HFFc6 (cell line): ENCODE measurements at places on chromosomes 6 and 20. TPM values are rescaled to one million over a fixed set of nuclear protein-coding genes. Genes with fewer than 3 reads are reported as not detected.
A peak's percentile ranks its signal among the peaks of the same experiment; 100 is the strongest.

BACH2 gene
- not detected in 3 replicates for total RNA-seq

MMP24 gene
- 0.58 to 0.90 TPM (median 0.69 TPM) in 3 replicates for total RNA-seq

GPLD1 gene
- total RNA-seq, result 0.37 to 0.42 TPM (median 0.39 TPM) in 3 replicates

ZDHHC14 gene
- 5.0 to 7.3 TPM (median 5.2 TPM) in 3 replicates for total RNA-seq

SAMD5 gene
- 0.26 TPM in 1 of 2 replicates, not detected in the other for total RNA-seq

SAPCD1 gene
- 1.2 to 1.7 TPM (median 1.4 TPM) in 3 replicates for total RNA-seq

DNA sequence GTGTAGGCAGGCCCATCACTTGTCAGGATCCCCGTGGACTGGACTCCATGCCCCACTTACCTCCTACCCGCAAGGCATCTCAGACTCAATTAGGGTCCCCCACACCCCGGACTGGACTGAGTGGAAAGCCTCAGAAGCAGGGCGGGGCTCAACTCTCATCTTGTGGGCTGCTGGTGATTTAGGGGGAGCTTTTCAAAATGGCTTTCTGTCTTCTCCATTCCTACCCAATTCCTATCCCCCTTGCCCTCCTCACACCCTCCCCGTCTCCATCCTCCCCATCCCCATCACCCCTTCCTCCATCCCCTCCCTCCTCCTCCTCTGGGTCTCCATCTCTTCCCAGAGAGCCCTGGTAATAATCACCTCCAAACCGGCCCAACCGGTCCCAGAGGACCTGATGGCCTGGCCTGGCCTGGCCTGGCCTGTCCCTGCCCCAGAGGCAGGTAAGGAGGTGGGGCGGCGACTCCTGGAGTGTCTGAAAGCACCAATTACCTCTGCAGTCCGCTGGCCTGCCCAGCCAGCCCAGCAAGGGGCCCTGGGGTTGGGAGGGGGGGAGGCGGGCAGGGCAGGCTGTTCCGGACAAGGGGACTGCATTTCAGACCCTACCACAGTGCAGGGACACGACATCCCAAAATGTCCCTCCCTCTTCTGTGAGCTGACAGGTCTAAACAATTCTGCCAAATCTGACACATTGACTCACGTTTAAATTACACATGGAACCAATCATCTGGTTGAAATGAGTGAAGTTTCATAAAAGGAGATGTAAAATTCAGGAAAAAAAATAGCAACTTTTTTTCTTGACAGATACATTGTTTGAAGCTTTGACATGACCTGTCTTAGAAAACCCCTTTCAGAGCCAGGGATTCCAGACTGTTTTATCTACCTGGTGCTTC, 24.8 kb downstream of the MAFB start:
- DNase-seq, result no peak

- no peak for DNase-seq
Observed at GRCh38 chr6:168563656-168564055, 122.7 kb downstream of the SMOC2 start.

GRCh38 chr20:54172856-54173652, 732 bp downstream of the CYP24A1 start:
- DNase-seq, result no peak

DNA sequence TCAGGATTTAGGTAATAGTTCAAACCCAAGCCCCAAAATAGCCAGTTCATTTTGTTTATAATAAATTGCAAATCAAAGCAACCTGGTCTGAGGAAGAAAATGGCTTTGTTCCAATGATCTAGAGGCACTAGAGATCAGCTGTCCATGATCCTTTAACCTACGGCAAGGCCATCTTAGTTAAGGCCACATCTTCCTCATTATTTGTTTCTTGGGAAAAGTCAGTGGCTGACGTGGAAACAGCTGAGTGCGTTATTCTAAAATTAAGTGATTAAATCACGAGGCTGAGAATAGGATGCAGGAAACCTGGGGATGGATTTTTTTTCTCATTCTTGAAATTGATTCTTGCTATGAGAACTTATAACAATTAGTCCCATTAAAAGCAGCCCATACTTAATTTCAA, 10.1 kb upstream of the TENT5A start:
- no peak for DNase-seq

DNA sequence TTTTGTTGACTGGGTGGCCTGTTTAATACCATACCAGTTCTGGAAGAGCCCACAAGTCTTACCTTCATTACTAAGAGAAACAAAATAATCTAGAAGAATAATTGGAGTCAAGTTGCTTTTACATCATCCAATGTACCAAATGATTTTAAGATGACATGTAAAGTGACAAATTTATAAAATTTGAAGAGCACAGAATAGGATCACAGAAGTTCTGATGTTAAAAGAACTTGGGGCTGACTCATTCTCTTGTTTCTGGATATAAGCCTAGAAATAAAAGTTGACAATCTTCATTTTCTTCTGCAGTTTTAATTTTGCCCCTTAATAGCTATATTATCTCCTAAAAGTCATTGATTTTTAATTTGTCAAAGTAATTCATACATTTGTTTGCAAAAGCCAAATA, 317.5 kb upstream of the MARCKS start:
- DNase-seq, result no peak

- DNase-seq, result no peak
Observed at GRCh38 chr6:84066536-84066935, 33.0 kb downstream of the MRAP2 start.

DNA sequence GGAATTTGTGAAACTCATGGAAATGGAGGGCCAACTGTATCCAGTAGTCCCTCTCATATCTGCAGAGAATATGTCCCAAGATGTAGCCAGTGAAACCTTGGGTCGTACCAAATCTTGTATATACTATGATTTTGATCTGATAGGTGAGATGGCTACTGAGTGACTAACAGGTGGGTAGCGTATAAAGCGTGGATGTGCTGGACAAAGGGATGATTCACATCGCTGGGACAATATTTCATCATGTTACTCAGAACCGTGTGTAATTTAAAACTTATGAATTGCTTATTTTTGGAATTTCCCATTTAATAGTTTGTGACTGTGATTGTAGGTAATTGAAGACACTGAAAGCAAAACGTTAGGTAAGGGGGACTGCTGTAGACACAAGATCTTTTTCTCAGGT, 144.1 kb downstream of the SMAP1 start:
- DNase-seq, result peak; percentile 6

- peak; percentile 98 for DNase-seq
Observed at GRCh38 chr6:26322645-26323482, 42.1 kb upstream of the BTN3A2 start.

DNA sequence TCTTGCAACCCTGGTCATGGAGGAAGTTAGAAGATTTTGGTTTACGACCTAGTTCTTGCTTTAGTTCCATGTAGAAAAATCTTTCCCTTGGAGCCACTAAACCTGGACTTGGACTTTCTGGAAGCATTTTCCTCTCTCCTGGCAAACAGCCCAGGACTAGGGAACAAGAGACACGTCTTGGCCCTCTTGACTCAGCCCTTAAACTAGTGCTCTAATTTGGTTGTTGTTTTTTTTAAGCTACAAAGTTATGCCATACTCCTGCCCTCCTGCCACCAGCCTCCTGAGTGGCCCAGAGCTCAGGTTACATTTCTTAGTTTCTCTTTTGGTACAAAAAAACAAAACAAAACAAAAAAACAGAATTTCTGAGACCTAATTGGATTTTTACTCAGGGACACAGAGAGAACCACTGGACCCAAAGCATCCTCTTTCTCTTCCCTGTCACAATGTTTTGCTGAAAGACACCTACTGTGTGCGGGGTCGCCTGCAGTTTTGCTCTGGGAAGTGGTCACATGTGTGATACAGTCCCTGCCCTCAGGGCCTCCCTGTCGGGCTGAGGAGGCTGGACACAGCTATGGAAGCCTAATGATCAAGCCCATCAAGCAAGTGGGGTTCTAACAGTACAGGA, 32.3 kb upstream of the SCUBE3 start:
- DNase-seq, result peak; percentile 82

GRCh38 chr20:20755231-20755630, 42.8 kb upstream of the RALGAPA2 start:
- no peak for DNase-seq

GRCh38 chr6:16894301-16894700, 133.0 kb upstream of the ATXN1 start:
- no peak for DNase-seq

DNA sequence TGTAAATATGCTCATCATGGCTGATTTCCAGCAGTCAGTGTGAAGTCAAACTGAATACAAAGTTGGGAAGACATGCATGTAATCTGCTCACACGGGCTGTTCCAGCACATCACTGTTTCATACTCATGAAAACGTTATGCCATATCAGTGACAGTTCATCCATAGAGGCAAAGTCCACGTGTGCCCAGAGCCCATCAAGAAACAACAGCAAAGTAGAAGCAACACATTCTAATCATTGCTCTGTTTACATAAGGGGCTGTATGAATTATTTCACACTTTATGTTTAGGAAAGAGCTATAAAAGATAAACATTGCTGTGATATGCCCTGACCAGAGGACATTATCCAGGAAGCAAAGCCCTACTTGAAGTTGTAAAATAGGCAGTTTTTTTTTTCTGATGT, 157.0 kb upstream of the ENPP5 start:
- no peak for DNase-seq

DNA sequence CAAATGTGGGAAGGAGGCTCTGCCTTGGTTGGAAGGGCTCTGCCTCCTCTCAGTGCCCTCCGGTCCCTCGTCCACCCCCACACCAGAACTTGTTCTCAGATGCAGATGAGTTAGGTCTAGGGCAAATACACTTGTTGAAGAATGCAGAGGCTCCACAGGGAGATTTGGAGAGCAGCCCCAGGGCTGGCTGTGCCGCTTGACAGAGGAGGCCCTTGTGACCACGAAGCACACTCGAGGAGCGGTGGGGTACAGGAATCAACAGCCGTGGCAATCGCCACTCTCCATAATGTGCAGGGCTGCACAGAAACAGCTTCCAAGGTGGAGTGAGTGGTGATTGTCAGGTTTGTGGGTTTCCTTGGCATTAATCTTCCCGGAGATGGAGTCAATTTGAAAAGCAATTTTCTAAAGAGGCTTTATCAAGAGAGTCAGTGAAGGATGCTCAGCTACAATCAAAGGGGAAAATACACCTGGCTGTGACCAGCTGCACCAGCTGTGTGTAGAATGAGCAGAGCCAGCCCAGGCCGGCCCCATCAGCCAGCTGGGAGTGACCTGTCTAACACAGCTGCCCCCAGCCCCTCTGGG, 59.5 kb downstream of the BFSP1 start:
- DNase-seq, result no peak

DNA sequence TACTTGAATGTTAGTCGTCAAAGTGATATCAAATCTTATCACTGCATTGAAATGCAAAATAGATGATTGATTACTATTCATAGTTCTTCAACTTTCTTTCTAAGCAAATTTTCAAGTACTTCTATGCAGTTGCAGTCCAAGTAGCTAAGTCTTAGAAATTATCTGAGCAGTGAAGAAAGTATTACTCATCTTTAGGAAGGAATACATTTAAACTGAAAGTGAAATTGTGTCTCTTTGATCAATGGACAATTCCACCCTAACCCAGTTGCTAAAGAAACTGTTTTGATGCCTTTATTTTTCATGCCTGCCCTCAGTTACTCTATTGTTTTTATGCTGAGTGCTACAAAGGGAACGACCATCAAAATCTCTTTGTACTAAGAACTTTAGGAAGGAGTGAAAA, 337.4 kb downstream of the GRIK2 start:
- no peak for DNase-seq

- DNase-seq, result no peak
Observed at GRCh38 chr6:25882051-25882496, 8.0 kb upstream of the SLC17A3 start.

- DNase-seq, result no peak
Observed at GRCh38 chr6:139550361-139550760, 175.9 kb upstream of the CITED2 start.

GRCh38 chr6:132017942-132018341, 66.8 kb upstream of the CCN2 start:
- no peak for DNase-seq

- no peak for DNase-seq
Observed at GRCh38 chr6:43666196-43666920, 21.2 kb downstream of the MRPS18A start.

- DNase-seq, result no peak
Observed at GRCh38 chr6:2165286-2165685, 80.1 kb downstream of the GMDS start.

- DNase-seq, result no peak
Observed at GRCh38 chr6:112205427-112206109, 48.8 kb downstream of the LAMA4 start.

DNA sequence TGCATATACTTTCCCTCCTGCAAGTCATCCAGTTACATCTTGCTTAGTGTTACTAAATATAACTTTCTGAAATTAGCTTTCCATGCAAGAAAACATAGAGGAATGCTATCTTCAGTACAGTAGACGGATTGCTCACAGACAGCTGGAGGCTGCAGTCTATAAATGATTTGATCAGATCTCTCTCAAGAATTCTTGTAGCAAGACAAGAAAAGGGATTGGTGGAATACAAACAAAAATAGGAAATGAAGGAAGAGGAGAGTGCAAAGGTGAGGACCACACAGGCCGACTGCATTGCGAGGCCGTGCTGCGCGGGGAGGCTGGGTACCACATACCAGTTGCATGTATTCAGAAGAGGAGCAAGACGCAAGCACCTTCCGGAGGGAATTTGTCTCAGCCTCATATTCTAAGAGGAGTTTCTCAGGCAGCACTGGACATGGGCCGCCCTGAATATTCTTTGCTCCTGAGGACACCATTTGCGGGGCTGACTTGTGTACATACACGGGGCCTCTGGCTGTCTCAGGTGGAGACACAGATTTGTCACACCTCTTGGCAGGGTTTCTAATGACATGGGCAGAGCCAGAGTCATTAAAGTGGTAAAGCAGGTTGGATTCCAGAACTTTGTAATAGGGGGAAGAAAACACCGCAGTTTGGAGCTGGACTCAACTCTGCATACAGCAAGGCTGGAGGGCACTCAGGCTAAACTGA, 22.7 kb upstream of the KIF25 start:
- DNase-seq, result no peak

- DNase-seq, result no peak
Observed at GRCh38 chr6:164523087-164523654, 786.2 kb downstream of the C6orf118 start.
